Stimulated activated CD8-positive, alpha-beta memory T cell treated with anti-CD3 and anti-CD28 coated beads, Interleukin-2, amount 100 ng/mL, for 1 hour (primary cell): ENCODE measurements at places on chromosomes 4 and X.

DNA sequence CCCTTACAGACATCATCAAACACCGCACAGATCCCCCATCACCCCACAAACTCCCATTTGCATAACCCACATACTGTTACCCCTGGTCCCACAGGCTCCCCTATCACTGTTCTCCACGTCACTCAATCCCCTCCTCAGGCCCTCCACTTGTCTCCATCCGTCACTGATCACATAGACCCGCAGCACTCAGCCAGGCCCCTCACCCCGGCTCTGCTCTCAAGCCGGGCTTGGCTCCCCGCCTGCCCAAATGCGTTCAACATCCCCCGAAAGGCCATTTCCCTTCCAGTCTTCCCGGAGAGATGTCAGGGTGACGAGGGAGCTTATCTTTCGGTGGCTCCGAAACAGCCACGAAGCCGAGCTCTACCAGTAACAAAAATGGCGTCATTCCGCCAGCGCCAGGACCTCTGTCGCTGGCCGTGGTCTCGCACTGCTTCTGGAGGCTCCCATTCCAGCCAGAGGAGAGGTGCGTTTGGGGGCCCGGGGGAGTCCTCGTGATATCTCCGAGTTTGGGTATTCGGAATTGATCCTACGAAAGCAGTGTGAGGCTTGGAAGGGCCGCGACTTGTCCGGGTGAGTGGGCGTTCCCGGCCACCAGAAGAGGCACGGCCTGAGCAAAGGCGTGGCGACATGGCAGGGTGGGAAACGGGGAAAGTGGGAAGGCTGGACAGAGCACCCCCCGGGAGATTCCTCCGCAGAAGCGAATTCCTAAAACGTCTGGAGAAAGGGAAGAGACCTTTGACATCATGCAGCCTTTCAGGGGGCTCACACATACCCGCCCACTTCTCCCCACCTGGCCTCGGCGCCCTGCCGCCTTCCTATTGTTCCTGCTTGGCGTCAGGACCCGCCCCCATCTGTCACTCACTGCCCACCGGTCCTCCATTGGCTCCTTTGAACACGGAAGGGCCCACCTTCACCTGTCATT lies at the start of gene ZNF630:
ZNF630 (minus strand) TSS at position 577 of the 922 bp plus-strand sequence. CDS start 4,754 bp downstream, outside the sequence.
- DNase-seq = peak; percentile 26

DNA sequence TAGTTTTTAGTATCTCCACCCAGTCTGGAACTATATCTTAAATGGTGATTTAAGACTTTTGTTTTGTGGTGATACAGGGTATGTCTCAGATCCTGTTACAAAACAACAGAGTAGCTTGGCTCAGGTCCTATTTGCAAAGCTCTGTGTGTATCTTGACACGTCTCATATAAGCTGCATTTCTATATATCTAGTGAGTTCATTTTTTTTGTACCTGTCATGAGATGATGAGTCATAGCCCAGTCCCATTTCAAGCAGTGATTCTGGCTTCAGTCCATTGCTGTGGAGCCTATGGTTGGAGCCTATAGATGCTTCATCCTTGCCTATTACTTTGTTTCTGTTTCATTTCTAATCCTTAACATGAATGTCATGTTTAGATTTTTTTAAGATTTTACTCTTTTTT lies 23.0 kb downstream of the GRXCR1 start:
- DNase-seq = no peak

- no peak for DNase-seq
These were observed 112.3 kb upstream of the SFRP2 start for GRCh38 chr4:153901220-153901619.

DNA sequence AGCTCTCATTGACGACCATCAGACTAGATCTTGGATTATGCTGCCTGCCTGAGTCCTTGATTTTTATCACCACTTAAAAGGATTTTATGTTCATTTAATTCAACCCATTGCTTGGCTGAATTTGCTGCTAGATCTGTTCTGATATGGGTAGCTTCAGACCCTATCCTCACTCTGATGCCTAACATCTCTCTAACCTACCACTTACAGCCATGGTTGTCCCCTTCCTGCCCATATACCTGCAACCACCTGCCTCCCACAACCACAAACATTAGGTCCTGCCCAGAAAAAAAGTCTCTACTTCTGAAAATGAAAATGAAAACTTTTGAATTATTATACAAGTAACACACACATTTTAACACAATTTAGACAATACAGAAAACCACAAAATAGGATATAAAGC lies 310.8 kb downstream of the HNRNPD start:
- DNase-seq = no peak

DNA sequence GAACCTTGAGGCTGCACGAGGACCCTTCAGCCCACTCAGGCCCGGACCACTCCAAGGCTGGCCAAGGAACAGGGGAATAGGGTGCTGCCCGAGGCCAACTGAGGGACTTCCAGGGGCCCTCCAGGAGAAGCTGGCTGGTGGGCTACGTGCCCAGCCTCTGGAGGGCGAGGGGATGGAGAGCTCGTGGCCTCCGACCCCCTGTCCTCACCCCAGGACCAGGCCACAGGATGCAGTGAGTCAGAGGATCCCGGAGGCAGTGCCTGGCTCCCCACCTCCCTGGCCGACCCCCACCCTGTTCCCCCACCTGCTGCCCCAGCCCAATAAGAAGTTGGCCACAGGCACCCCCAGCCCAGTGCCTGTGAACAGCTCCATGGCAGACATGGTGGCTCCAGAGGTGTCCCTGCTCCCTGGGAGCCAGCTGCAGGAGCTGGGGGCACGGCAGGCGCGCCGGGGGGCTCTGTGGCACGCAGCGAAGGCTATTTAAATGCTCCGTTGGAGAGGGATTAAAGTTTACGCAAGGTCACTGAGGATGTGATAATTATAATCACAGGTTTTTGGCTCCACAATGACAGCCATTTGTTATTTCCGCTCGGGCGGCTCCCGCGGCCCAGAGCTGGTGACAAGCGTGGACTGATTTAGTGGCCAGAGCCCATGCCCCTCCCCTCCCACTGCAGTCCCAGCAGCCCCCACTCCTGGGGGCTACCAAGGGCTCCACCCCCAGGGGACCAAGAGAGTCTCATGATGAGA lies 95.7 kb upstream of the NKX1-1 start:
- no peak for DNase-seq

DNA sequence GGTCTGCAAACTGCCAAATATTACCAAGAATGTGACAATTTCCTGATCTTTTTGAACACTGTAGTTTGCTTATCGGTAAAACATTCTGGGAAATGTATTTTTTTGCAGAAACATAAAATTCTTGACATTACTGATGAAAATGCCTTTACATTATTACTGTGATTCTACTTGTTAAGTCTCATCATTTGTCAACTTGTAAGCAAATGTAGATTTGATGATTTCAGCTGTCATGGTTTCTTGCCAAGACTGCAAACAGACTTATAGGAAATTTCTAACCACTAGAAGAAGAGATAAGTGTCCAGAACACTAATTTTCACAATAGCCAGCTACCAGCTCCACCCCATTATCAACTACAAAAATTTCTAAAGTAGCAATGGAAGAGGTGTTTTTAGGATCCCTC lies 560.4 kb downstream of the STPG2 start:
- DNase-seq = no peak

DNA sequence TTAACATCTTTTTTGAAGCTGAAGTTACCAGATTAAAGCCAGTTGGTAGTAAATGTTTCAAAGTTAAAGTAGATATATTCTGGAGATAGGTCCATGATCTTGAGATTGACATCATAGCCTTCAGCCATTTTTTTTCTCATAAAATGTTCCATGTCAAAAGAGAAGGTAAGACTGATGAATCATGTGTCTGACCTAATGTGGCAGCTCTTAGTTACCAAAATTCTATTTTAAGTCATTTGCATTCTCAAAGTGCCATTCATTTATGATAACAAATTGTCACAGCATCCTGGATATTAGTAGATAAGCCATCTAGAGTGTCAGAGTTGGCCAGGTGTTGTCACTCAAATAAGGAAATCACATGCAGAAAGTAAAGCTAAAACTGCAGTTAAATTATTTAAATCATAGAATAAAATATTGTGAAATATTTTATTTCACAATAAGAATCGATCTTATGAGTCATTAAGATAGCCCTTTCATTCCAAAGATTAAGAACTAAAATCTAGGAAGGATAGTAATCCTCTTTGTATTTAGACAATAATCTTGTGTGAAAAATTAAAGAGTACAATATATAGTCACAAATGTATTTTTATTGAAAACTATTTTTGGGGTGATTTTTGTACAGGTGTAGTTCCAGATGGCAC lies 65.7 kb upstream of the ADAD1 start:
- no peak for DNase-seq
